NCI-H460 (cell line): ENCODE measurements at places on chromosomes 4 and X. TPM values are rescaled to one million over a fixed set of nuclear protein-coding genes. Genes with fewer than 3 reads are reported as not detected.

The LEF1 gene
- total RNA-seq: 0.69 TPM in 2 replicates

The SSR4 gene
- 387 and 464 TPM in 2 replicates for total RNA-seq

The NPY2R gene
- not detected in 2 replicates for total RNA-seq

The GAB1 gene
- 3.6 and 4.0 TPM in 2 replicates for total RNA-seq

The NEIL3 gene
- 43.6 and 44.3 TPM in 2 replicates for total RNA-seq

- peak; percentile 77 for DNase-seq
These were observed 340.9 kb upstream of the CTSO start for GRCh38 chr4:156294577-156294976.

GRCh38 chr4:100796332-100796731 is 278.5 kb upstream of the EMCN start:
- DNase-seq: no peak

- DNase-seq: no peak
These were observed 118.9 kb downstream of the SORCS2 start for GRCh38 chr4:7311205-7311604.

DNA sequence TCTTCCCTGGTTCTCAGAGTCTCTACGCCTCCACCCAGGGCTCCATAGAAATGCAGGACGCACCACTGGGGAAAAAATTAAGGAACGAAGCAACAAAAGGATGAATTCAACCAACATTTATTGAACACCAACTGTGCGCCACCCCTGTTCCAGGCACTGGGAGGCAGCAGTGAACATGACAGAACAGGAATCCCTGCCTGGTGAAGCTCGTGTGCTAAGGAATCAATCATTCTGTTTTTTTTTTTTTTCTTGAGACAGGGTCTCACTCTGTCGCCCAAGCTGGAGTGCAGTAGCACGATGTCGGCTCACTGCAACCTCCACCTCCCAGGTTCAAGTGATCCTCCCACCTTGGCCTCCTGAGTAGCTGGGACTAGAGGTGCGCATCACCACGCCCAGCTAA is 1.9 kb upstream of the FTSJ1 start:
- no peak for DNase-seq

- no peak for DNase-seq
These were observed 2.9 kb downstream of the TEC start for GRCh38 chr4:48266781-48267180.

GRCh38 chrX:8890794-8891193 is 89.6 kb upstream of the FAM9A start:
- no peak for DNase-seq
